ENCODE measurements at places on chromosomes 2 and 18. TPM values are rescaled to one million over a fixed set of nuclear protein-coding genes. Genes with fewer than 3 reads are reported as not detected.
A peak's percentile ranks its signal among the peaks of the same experiment; 100 is the strongest.

DSG4 gene
- polyA plus RNA-seq = not detected

DSEL gene
- polyA plus RNA-seq = 3.0 TPM

GCA gene
- polyA plus RNA-seq = 27.1 TPM

FAM161A gene
- 1.6 TPM for polyA plus RNA-seq

DPP4 gene
- polyA plus RNA-seq = 1.3 TPM

SRD5A2 gene
- polyA plus RNA-seq = 0.02 TPM

RAB6D gene
- polyA plus RNA-seq = 0.06 TPM

SERPINB4 gene
- polyA plus RNA-seq = 0.36 TPM

GRCh38 chr2:15158100-15158499, 403.0 kb downstream of the NBAS start:
- peaks cover 2% of the 10 kb centered on the region for H3K4me1 ChIP-seq
- no peaks in the 10 kb centered on the region for H3K27me3 ChIP-seq
- peak; percentile 57 for DNase-seq
- H3K4me3 ChIP-seq = no peak overlapping the region
- no peak overlapping the region for H3K27ac ChIP-seq

DNA sequence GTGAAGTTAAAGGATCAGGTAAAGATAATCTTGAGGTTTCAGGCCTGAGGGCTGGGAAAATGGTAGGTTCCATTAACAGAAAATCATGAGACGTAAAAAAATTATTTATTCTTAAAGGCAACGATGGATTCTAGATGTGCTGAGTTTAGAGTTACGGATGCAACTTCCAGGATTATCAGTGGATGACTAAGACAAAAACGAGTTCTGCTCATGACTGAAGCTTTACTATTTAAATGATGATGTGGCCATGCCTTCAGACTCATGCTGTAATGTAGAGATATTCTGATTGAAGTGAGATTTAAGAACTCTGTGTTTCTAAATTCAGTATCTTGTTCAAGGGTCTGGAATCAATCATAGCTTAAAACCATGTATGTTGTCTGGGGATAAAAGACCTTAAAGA, 5.0 kb downstream of the TMEM237 start:
- no peak overlapping the region for H3K4me3 ChIP-seq
- H3K27me3 ChIP-seq = no peaks in the 10 kb centered on the region
- DNase-seq = no peak

GRCh38 chr2:241489088-241489487, 19.3 kb downstream of the STK25 start:
- no peak overlapping the region for H3K27ac ChIP-seq
- H3K36me3 ChIP-seq = peaks cover 7% of the 10 kb centered on the region
- DNase-seq = no peak
- no peak overlapping the region for H3K4me3 ChIP-seq
- H3K27me3 ChIP-seq = no peaks in the 10 kb centered on the region

DNA sequence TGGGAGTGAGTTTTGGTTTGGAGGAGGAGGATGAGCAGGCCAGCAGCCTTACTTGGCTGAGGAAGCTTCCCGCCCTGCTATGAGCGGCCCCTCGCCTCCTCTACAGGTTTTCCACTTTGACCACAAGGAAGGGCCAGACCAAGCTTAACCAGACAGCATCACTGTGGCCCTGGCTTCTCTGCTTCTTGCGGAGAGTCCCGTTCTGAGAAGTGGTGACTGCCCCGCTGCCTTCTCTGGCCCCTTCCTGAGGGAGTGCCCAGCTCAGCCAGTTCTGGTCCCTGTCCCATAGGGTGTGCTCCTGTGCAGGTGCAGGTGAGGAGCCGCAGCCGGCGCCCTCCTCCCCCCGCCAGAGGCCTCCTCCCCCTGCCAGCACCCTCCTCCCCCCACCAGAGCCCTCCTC, 101.0 kb downstream of the FAM210A start:
- DNase-seq = no peak
- H3K4me1 ChIP-seq = peaks cover 3% of the 10 kb centered on the region
- no peak overlapping the region for H3K27ac ChIP-seq
- no peaks in the 10 kb centered on the region for H3K36me3 ChIP-seq
- H3K4me3 ChIP-seq = no peak overlapping the region
- no peaks in the 10 kb centered on the region for H3K27me3 ChIP-seq

DNA sequence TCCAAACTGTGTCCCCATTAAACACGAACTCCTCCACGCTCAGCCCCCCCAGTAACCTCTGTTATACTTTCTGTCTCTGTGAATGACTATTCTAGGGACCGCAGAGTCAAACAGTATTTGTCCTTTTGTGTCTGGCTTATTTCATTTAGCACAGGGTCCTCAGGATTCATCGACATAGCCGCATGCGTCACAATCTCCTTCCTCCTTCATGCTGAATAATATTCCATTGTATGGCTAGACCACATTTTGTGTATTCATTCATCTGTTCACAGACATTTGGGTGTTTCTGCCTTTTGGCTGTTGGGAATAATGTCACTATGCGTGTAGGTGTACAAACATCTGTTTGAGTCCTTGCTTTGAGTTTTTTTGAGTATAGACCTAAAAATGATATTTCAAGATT, 80.9 kb downstream of the SH3RF3 start:
- H3K27me3 ChIP-seq = no peaks in the 10 kb centered on the region
- H3K27ac ChIP-seq = no peak overlapping the region
- no peak for DNase-seq
- H3K36me3 ChIP-seq = no peaks in the 10 kb centered on the region

- no peak overlapping the region for H3K4me3 ChIP-seq
- no peaks in the 10 kb centered on the region for H3K27me3 ChIP-seq
- H3K4me1 ChIP-seq = no peaks in the 10 kb centered on the region
- H3K36me3 ChIP-seq = no peaks in the 10 kb centered on the region
Observed at GRCh38 chr2:238345297-238345968, 25.1 kb downstream of the TRAF3IP1 start.

DNA sequence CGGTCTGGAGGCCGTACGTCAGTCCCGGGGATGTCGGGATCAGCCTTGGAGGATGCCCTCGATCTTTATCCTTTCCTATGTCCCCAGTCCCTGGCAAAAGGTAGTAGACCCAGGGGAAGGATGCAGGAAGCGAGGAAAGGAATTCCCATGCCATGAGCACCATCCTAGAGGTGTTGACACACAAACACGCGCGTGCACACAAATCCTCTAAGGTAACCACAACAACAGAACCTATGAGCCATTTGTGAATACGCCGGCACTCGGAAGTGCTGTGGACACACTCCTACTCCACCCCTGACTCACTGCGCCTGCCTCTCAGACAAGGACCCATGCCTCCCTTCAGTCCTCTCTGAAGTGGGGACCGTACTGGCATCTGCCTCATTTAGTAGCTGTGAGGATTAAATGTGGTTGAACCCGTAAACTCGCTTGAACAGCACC, 11.3 kb upstream of the MLPH start:
- H3K27ac ChIP-seq = no peak overlapping the region
- no peak for DNase-seq
- peaks cover 10% of the 10 kb centered on the region for H3K4me1 ChIP-seq
- H3K4me3 ChIP-seq = peak overlapping the region; percentile 62

GRCh38 chr2:189347540-189347939, 93.7 kb upstream of the WDR75 start:
- no peak overlapping the region for H3K27ac ChIP-seq
- no peaks in the 10 kb centered on the region for H3K27me3 ChIP-seq
- DNase-seq = no peak
- peaks cover 2% of the 10 kb centered on the region for H3K4me1 ChIP-seq
- no peaks in the 10 kb centered on the region for H3K36me3 ChIP-seq
- no peak overlapping the region for H3K4me3 ChIP-seq

DNA sequence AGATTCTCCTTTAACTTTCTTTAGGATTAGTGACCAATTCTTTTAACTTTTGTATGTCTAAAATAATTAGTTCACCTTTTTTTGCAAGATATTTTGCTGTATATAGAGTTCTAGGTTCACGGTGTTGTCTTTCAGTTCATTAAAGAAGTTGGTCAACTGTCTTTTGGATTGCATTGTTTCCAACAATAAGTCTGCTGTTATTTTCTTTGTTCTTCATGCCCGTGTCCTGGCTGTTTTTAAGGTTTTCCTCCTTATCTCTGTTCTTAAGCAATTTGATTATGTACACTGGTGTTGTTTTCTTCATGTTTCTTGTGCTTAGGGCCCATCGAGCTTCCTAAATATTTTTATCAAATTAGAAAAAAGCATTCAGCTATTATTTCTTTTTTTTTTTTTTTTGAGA, 54.4 kb downstream of the LBH start:
- no peak overlapping the region for H3K27ac ChIP-seq
- no peak overlapping the region for H3K4me3 ChIP-seq
- no peak for DNase-seq

GRCh38 chr2:217505303-217505702, 497.5 kb downstream of the TNS1 start:
- no peaks in the 10 kb centered on the region for H3K36me3 ChIP-seq
- H3K4me1 ChIP-seq = no peaks in the 10 kb centered on the region
- H3K27ac ChIP-seq = no peak overlapping the region
- H3K4me3 ChIP-seq = no peak overlapping the region

- H3K4me3 ChIP-seq = no peak overlapping the region
- H3K27me3 ChIP-seq = no peaks in the 10 kb centered on the region
- no peak for DNase-seq
- no peak overlapping the region for H3K27ac ChIP-seq
Observed at GRCh38 chr18:46283895-46284295, 179.7 kb downstream of the HAUS1 start.

DNA sequence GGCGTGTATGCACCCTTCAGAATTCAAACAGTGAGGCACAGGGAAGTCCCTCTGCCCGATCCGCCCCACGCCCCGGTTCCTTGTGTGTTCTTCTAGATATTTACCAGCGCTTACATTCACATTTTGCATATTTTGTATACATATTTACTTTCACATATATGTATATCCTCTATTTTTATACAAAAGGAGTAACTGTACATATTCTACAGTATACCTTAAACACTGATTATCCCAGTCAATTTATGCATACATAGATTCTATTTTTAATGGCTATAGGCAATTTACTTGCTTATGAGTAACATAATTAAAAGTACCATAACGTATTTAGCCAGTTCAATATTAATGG, 307 bp upstream of the DUSP11 start:
- no peaks in the 10 kb centered on the region for H3K4me1 ChIP-seq
- peaks cover 9% of the 10 kb centered on the region for H3K36me3 ChIP-seq
- DNase-seq = no peak
- H3K27me3 ChIP-seq = no peaks in the 10 kb centered on the region
- no peak overlapping the region for H3K27ac ChIP-seq
- peak overlapping the region; percentile 92 for H3K4me3 ChIP-seq

GRCh38 chr2:100207411-100207885, 65.1 kb upstream of the AFF3 start:
- H3K4me1 ChIP-seq = no peaks in the 10 kb centered on the region
- no peak for DNase-seq
- no peak overlapping the region for H3K4me3 ChIP-seq
- H3K27me3 ChIP-seq = no peaks in the 10 kb centered on the region

DNA sequence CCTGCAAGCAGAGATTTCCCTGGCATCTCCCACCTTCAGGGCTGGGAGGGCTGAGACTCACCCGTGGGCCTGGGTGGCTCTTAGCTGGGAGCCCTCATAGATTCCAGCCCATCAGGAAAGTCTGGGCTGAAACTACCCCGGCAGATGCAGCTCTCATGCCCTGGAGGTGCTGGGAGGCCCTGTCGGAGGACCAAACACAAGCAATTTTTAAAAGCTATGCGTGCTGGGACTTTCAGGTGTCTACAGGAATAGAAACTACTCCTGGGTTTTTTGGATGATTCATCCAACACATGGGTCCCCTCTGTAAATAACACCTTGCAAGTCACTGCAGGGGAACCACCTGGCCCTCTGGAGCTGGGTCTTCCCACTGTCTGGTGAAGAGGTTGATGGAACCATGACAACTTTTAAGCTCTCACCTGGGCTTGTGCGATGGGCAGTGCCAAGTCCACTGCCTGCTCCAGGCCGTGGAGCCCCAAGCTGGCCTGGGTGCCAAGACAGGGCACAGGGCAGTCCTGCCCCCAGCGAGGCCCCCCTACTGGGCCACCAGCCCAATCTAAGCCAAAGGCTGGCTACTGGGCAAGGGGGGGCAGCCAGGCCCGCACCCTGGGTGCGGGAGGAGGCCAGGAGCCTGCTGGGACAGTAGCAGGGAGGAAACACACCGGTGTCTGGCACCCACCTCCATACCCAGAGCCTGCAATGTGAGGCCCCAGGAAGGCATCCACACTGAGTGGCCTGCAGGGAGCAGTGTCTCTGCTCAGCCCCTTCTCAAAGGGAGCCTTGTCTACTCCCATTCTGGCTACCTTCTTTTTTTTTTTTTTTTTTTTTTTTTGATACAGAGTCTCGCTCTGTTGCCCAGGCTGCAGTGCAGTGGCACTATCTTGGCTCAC, 1.1 kb upstream of the GPR55 start:
- H3K4me3 ChIP-seq = no peak overlapping the region
- H3K27me3 ChIP-seq = no peaks in the 10 kb centered on the region
- H3K27ac ChIP-seq = no peak overlapping the region
- no peak for DNase-seq
- no peaks in the 10 kb centered on the region for H3K36me3 ChIP-seq

DNA sequence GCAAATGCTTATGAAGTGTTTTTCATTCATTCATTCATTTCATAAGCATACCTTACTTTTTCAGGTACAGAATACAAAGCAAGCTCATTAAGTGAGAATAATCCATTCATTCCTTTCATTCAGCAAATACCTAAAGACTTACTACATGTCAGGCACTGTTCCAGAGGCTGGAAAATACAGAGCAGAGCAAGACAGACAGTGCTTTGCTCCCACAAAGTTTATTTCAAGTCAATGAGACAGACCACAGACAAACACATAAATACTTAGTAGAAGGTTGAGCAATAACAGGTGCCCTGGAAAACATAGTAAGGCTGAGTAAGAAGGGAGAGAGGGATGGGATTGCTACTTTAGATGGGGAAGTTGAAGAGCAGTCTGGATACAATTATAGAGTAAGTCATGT, 309.8 kb downstream of the C1D start:
- no peaks in the 10 kb centered on the region for H3K36me3 ChIP-seq
- DNase-seq = no peak
- H3K27ac ChIP-seq = no peak overlapping the region
- no peaks in the 10 kb centered on the region for H3K4me1 ChIP-seq
- no peak overlapping the region for H3K4me3 ChIP-seq
- H3K27me3 ChIP-seq = peaks cover 1% of the 10 kb centered on the region

DNA sequence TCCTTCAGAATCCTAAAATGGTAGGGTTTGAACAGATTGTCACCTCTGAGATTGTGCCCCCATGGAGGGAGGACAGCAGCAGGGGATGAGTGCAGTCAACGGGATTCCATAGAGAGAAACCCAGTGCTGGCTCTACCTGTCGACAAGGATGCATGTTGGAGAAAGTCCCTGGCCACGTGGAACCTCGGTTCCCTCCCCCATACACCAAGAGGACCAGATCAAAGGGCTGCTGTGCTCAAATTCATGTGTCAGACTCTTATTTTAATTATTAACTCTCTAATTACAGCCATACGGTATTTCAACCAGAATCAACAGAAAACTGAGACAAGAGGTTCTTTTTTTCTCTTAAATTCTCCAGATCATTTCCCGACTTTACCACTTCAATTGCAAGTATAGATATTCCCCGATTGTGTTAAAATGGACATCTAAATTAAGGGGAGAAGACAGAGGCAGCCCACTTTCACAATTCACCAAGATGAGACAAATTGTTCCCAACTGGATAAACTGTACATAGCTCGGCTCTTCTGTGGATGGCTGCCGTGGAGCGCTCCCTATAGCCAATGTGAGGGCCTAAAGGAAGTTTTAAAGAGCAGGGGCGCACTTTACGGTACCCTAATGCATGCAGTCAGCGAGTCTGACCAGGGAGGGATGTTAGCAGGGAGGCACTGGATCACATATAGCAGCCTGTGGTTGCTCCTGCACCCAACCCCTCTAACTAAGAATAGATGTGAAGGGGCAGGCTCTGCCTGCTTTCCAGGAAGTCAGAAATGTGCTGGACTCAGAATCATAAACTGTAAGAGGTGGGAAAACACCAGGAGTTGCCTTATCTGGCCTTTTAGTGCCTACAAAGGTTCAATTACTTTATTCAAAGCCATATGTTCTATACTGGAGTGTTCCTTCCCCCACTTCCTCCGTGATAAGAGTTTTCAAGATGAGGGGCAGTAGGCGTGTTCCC, 123.1 kb downstream of the CACNB4 start:
- DNase-seq = no peak
- H3K27me3 ChIP-seq = no peaks in the 10 kb centered on the region
- H3K36me3 ChIP-seq = no peaks in the 10 kb centered on the region
- peaks cover 2% of the 10 kb centered on the region for H3K4me1 ChIP-seq

Measured in H1 (cell line).